DMS153 (cell line): ENCODE measurements at places on chromosomes 5 and 9.

GRCh38 chr5:33781286-33781685 is 110.5 kb downstream of the ADAMTS12 start:
- DNase-seq = no peak

GRCh38 chr9:104993291-104993963 is 65.5 kb upstream of the ABCA1 start:
- DNase-seq = no peak

- no peak for DNase-seq
These were observed 28.4 kb downstream of the PSAT1 start for GRCh38 chr9:78325343-78325742.

DNA sequence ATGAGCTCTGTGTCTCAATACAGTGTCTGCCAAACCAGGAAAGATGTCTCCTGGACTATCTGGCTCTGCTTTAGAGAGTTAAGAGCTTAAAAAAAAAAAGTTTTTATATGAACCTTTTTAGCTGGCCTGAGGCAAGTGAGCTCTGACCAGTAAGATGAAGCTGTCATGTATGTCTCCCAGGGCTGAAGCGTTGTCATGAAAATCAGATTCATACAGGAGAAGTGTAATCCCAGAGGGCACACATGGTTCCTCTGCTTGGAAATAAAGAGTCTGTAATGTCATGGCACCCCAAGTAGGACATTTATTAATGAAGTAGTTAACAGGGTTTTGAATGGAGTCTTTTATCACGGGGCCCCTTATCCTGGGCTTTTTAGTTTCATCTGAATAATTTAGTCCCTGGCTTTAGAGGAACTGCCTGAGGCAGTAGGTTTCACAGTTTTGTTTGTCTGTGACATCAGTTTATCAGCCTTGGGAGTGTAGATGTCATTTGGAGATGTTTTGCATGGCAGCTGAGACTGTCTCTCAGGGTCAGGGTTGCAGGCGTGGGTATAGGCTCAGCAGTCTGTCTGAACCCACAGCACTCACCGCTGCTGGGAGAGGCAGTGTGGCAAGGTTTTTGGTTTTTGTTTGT is 223.3 kb downstream of the DIRAS2 start:
- DNase-seq = no peak

DNA sequence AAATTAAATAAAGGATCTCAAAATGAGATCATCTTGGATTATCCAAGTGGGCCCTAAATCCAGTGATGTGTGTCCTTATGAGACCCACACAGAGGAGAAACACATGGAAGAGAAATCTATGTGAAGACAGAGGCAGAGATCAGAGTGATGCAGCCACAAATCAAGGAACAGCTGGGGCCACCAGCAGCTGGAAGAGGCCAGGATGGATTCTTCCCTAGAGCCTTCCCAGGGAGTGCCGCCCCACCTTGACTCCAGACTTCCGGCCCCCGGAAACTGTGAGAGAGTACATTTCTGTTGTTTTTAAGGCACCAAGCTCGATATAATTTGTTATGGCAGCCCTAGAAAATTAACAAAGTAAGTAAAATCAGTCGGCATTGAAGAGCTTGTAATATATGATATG is 286.9 kb downstream of the FBXL7 start:
- DNase-seq = no peak

DNA sequence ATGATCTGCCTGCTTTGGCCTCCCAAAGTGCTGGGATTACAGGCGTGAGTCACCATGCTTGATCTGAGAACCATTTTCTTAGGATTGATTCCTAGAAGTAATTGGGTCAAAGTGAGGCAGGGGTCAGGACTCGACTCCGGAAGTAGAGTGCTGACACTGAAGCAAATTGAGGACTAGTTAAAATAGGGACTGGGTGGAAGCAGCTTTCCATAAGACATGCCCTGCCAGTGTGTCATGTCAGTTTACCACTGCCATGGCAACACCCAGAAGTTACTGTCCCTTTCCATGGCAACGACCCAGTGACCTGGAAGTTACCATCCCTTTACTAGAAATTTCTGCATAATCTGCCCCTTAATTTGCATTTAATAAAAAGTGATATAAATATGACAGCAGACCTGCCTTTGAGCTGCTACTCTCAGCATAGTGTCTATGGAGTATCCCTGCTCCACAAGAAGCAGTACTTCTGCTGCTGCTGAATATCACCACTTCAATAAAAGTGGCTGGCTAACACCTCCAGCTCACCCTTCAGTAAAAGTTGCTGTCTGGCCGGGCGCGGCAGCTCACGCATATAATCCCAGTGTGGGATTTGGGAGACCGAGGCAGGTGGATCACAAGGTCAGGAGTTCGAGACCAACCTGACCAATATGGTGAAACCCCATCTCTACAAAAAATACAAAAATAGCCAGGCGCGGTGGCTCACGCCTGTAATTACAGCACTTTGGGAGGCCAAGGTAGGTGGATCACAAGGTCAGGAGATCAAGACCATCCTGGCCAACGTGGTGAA is 47.8 kb upstream of the JADE2 start:
- no peak for DNase-seq

- peak; percentile 46 for DNase-seq
These were observed 72.9 kb downstream of the ARSB start for GRCh38 chr5:78912085-78912771.

DNA sequence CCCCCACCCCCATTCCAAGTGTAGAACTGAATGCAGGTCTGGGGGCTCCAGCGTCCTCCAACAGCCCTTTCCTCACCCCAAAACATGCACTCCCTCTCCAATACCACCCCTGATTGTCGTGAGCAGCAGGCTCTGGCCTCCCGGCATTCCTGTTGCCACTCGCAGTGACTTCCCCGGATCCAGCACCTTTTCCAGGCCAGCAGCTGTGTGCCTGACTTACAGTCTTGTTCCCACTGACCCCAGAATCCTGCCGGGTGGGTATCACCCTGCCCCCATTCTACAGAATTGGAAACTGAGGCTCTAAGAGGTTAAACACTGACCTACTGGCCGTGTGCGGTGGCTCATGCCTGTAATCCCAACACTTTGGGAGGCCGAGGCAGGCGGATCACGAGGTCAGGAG is 127.2 kb downstream of the OLFM1 start:
- no peak for DNase-seq

- no peak for DNase-seq
These were observed 20.5 kb downstream of the SRFBP1 start for GRCh38 chr5:121982146-121982892.

DNA sequence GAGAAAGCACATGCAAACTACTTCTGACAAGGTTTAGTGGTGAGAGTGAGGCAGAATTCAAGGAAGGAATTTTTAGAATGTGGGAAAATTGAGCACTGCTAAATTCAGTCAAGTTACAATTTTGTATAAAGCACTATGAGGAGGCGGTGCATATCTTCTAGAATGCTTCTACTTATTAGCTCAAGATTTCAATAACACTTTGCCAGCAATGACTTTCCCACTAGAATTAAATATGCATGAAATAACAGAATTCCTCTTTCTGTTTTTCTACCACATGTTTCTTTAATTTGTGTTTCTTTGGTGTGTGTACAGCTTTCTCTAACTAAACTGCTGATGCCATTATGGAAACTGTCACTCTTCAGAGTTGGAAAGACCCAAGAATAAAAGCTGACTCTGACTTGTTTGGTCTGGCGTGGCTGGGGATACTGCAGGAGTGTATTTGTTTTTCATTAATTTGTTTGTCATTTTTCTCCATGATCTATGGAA is 163.5 kb downstream of the ARSB start:
- DNase-seq = no peak
